ENCODE measurements at places on chromosomes 12 and 14.

- DNase-seq = no peak
Measured at GRCh38 chr14:77638771-77639171, 22.3 kb upstream of the SPTLC2 start.

GRCh38 chr14:53462931-53463778 is 310.0 kb upstream of the DDHD1 start:
- no peak for DNase-seq

- no peak for DNase-seq
Measured at GRCh38 chr12:56241424-56242303, 11.8 kb downstream of the SLC39A5 start.

DNA sequence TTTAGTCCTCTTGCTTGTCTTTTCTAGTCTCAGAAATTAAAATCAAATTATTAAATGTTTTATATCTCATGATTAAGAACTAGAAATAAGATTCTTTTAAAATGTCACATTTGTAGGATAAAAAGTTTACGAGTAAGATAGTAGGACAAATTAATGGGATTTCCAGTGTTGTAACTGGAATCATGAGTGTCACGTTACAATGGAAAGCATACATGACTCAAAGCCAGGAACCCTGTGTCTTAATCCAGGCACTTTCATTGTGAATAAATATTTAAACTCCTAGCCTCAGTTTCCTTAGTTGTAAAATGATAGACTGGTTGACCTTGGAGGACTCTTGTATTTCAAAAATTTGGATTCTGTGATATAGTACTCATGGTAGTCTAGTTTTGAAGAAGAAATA is 84.9 kb downstream of the MIA2 start:
- DNase-seq = no peak

- DNase-seq = no peak
Measured at GRCh38 chr12:6938353-6939190, 5.0 kb upstream of the RNU7-1 start.

DNA sequence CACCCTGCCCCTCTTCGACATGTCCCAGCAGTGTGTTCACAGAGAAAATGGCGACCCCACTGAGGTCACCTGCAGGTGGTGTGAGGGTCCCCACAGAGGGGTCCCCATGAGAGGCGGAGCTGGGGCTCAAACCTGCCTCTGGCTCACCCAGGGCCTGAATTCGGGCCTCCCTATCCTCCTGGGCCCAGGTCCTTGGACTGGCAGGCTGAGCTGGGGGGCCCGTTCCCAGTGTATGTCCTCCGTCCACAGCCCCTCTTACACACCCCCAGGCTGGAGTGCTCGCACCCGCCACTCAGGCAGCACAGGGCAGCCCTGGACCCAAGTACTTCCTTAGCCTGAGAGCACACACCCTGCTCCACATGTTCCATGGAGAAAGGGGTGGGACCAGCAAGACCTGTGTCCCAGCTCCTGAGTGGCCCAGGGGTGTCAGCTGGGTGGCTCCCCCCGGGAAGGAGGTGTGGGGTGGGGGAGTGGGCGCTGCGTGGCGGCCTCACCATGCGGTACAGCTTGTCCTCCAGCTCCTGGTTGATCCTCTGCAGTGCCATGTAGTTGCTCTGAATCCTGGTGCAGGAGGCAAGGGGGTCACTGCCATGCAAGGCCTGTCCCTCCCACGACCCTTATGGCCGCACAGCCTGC is 42.6 kb downstream of the BEGAIN start:
- DNase-seq = no peak

GRCh38 chr14:36647417-36647823 is 14.2 kb upstream of the PAX9 start:
- DNase-seq = no peak

Measured in stimulated activated naive CD4-positive, alpha-beta T cell treated with Interleukin-2 at 50 U/mL for 16 hours (primary cell).